ENCODE measurements at places on chromosomes 7 and 10.

DNA sequence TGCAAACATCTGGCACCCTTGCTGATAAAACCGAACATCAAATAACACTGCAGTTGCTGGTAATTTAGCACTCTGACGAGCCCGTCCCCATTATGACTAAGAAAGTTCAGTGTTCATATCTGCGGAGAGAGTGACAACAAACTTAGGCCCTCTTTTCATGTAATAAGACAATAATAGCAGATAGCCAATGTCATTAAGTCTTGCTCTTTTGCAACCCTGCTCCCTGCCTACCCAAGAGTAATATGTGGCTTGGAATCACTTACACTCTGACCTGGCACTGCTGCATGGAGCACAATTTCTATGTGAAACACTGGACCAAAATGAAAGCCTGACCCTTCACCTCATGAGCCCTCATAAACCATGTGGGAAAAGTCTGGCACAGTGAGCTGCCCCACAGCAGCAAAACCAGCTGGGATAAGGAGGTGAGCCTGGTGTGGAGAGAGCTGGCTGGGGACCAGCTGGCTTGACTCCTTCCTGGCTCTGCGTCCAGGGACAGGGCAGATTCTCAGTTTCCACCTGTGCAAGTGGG lies 86.5 kb downstream of the HIPK2 start:
- no peak for DNase-seq

GRCh38 chr7:33091111-33091531 lies 18.1 kb downstream of the RP9 start:
- DNase-seq: no peak

GRCh38 chr7:110987127-110987693 lies 103.7 kb upstream of the LRRN3 start:
- no peak for DNase-seq

DNA sequence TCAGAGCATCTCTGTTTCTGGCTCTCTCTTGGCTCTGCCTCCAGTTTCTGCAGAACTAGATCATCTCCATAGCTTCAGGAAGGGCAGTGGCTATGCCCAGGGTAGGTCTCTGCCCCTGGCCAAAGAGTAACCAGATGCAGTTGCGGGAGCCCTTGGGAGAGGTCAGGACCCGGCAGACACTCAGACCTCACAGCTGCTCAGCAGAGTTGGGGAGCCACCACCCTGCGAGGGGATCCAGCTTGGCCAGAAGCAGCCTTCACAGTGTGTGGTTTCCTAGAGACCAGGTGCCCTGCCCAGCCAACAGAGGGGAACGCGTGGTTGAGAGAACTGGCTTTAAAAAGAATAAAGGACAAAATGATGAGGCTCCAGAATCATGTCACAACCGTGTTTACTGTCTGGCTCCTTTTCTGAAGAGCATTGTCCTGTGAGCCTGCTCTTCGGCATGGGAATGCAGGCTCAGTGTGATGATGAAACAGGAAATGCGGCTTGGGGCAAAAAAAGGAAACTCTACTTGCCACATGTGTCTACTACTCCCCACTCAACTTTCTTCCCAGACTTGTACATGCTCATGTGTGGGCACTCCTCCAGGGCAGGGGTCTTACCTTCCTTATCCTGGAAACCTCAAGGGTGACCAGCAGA lies 243.1 kb downstream of the INHBA start:
- DNase-seq: no peak

DNA sequence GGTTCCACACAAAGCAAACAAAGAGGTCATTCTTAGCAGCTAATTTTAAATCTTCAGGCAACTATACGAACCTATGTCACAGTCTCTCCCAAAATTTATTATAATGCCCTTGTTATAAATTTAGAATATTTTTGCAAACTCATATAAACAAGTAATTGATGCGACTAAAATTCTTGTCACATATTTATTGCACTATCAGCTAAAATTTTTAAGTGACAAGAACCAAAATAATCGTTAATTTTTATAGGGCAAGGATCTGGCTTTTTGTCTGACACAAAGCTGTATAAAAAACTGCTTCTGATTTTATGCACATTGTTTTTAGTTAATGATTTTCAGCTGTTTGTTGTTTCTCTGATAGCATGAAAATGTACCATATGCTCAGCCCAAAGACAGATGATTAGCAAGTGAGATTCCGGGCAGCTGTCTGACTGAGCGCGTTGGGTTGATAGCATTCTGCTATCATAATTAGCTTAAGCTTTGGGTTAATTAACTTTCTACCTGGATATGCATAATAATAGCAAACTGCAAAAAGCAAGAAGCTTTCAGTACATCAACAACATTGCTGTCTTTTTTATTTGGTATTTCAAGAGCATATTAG lies 136.0 kb downstream of the MGMT start:
- DNase-seq: no peak

- DNase-seq: no peak
Measured at GRCh38 chr7:876972-877311, 588 bp downstream of the GET4 start.

DNA sequence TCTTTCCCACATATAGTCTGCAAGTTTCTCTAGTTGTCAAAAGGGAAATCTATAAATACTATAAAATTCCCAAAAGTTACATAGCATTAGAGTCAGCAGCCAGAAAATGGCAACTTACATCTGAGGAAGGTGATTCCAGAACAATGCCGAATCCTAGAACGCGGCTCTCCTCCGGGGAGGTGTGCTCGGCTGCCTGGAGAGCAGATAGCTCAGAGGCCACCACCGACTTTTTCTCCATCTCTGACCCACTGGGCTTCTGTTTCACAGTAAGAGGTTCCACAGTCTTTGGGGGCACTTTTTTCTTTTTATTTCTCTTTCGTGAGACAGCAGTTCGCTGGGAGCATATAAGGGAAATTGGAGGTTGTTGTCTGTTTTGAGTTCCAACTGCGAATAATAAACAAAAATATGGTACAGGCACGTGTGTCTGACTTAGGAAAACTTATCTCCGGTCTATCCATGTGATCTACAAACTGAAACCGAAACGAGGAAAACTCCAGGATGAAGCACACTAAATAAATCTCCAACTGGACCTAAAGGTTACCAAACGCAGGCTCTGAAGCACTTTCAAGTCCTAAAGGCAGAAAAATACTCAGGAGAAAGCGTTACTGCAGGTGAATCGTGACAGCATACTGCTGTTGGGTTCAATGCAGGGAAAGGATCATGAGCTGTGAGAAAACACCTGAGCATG lies 36.2 kb downstream of the BEND7 start:
- DNase-seq: no peak

- no peak for DNase-seq
Measured at GRCh38 chr10:124131172-124131571, 37.8 kb upstream of the CHST15 start.

DNA sequence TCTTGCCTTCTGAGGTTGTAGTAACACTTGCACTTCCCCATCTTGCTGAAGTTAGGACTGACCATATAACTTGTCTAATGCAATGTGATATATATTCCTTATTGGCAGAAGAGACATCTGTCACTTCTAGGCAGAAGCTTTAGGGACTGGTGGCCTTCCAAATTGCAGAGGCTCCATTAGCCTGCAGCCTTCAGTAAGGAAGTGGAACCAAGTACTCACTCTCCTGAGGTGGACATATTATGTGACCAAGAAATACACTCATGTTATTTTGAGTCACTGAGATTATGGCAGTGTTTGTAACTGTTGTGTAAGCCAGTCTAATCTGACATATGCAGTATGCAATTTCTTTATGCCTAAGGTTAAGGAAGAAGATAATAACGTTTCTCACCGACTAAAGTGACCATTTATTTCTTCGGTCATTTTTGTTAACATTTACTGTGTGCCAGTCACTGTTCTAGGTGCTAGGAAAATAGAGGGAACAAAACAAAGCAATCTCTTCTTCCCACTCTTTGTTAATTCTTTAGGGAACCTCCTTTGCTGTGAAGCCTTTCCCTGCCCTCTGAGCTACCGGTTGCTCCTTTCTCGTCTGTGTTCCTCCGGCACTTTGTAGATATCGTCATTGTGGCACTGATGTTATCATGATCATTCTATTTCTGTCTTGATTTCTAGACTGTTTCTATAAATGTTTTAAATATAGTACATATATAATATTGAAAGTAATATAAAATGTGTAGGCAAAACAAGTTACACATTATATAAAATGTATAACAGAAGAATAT lies 52.9 kb upstream of the HBP1 start:
- DNase-seq: no peak
